ENCODE measurements at places on chromosomes 2 and 18. TPM values are rescaled to one million over a fixed set of nuclear protein-coding genes. Genes with fewer than 3 reads are reported as not detected.

Gene NYAP2
- total RNA-seq, result not detected

GRCh38 chr18:50044402-50044801 is 150.5 kb downstream of the MYO5B start:
- DNase-seq, result no peak

DNA sequence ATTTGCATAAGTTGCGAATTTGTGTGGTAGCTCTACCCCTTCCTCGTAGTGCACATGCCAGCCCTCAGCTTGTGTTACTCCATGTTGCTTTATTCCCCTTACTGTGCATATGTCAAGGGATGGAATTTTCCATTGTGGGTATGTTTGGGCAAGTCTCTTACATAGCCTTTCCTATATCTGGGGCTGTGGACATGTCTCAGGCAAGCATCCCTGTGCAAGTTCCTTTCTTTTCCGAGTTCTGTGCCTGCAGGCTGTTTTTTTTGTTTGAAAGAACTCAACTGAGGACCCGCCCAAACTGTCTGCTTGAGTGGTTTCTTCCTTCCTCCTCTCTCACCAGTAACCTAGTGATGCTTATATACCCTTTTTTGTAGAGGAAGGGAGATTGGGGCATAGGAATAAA is 1739.1 kb upstream of the PIK3C3 start:
- no peak for DNase-seq

- DNase-seq, result no peak
These were observed 7.0 kb upstream of the STRN start for GRCh38 chr2:36973320-36973719.

Gene ZSWIM2
- total RNA-seq, result not detected

GRCh38 chr2:115414466-115414865 is 972.0 kb downstream of the DPP10 start:
- no peak for DNase-seq

Gene GAL3ST2
- not detected for total RNA-seq

DNA sequence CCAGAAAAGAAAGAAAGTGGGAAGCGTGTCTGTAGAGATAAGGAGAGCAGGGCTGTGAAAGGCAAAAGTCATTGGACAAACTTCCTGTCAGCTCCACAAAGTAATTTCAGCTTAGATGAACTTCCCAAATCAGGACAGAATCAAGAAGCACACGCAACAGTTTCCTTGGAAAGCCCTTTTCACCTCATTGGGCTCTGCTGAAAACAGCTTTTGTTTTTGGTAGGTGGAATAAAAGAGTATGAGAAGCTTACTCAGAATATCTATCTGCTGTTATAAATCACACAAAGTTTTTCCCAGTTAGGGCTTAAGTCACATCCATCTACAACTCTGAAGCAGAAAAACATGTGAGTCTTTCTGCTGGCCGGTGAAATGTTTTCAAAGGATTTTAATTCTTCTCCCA is 42.4 kb upstream of the EFEMP1 start:
- DNase-seq, result no peak

Gene ATOH8
- 9.8 TPM for total RNA-seq

Gene DPP10
- 8.3 TPM for total RNA-seq

Gene ASXL3
- total RNA-seq, result 1.5 TPM

Gene HOXD10
- total RNA-seq, result not detected

DNA sequence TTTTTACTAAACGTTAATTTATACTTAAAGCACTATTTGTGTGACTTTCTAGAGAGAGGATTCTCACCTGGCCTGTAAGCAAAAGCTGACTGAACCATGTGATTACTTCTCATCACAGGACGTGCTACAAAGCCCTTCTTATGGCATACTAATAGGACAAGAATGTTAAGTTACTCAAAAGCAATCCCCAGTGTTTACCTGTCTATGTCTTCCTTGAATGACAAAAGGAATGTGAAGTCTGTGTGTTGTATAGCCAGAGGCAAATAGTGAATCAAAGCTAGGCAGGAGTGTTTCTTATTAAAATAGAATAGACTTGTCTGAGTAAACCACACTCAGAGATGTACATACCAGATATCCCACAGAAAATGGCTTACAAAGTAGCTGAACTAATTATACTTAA is 1465.5 kb downstream of the SUCLG1 start:
- DNase-seq, result no peak

GRCh38 chr18:65423776-65424175 is 327.0 kb upstream of the CDH7 start:
- DNase-seq, result no peak

- DNase-seq, result no peak
These were observed 194.4 kb downstream of the SLC8A1 start for GRCh38 chr2:40257340-40258134.

- no peak for DNase-seq
These were observed 15.6 kb upstream of the MAP3K20 start for GRCh38 chr2:173059971-173060461.

- no peak for DNase-seq
These were observed 83.1 kb downstream of the FAM161A start for GRCh38 chr2:61770746-61771145.

DNA sequence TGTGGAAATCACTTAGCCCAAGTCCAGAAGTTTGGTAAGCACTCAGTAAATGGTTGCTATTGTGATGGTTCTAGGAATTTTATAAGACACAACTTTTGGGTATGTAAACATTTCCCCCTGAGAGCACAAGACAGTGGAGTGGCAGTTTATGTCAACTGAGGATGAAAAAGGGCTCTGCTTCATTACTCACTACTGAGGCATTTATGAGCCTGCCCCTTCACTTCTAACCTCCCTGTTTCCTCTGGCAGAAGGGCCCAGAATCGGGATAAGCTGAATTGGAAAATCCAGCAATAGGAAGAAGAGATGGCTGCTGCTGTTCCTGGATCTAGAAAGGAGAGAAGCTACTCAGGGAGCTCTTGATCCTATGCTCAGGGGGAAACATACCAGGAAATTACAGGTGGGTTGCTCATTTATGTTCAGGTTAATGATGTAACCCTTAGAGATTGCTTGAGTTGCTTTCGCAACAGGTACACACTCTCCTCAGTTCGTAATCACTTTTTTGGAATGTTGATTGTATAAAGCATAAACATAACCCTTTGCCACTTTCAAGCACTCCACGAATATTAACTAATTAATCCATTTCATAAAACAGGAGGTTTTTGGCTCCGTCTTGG is 46.3 kb downstream of the ADCYAP1 start:
- no peak for DNase-seq

Measured in Peyer's patch (tissue), 4 donors.